ENCODE measurements at places on chromosomes 11 and 22.

GRCh38 chr11:118620529-118621070, 13.2 kb downstream of the PHLDB1 start:
- DNase-seq = no peak

- peak; percentile 94 for DNase-seq
Observed at GRCh38 chr22:32204856-32205722, at the start of gene RFPL2. TSS of gene RFPL2 (minus strand) at chr22:32205073. CDS start at chr22:32202451, 2,622 bp downstream.

- peak; percentile 72 for DNase-seq
Observed at GRCh38 chr11:111540114-111540936, at the start of gene LAYN. TSS of gene LAYN (plus strand) at chr11:111540720. CDS start at chr11:111540844, 124 bp downstream.

DNA sequence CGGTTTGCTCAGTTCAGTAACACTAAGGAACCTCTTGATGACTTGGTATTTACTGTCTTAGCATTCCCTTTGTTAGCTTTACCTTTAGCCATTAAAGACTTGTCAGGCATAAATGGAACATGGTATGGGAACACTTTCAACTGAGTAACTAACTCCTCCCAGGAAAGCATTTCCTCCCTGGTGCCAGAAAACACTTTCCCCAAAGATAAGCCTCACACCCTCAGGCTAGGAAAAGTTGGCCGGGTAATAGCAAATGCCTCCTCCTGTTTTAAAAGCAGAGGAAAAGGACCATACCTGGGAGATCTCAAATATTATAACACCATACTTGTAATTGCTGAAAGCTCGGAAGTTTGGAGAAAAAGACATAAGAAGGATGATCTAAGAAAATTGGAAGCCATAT, 12.0 kb downstream of the KCNJ11 start:
- DNase-seq = no peak

GRCh38 chr22:20203552-20204201, 52.8 kb upstream of the CCDC188 start:
- DNase-seq = peak; percentile 89

GRCh38 chr22:44723801-44724200, 21.8 kb downstream of the PRR5 start:
- DNase-seq = no peak

GRCh38 chr11:123188508-123189165, 6.4 kb downstream of the CLMP start:
- DNase-seq = peak; percentile 64

- DNase-seq = no peak
Observed at GRCh38 chr22:28346308-28346707, 333.3 kb downstream of the TTC28 start.

- DNase-seq = no peak
Observed at GRCh38 chr11:91160661-91161060, 937.8 kb upstream of the CHORDC1 start.

GRCh38 chr11:103384652-103385051, 275.4 kb downstream of the DYNC2H1 start:
- DNase-seq = no peak

DNA sequence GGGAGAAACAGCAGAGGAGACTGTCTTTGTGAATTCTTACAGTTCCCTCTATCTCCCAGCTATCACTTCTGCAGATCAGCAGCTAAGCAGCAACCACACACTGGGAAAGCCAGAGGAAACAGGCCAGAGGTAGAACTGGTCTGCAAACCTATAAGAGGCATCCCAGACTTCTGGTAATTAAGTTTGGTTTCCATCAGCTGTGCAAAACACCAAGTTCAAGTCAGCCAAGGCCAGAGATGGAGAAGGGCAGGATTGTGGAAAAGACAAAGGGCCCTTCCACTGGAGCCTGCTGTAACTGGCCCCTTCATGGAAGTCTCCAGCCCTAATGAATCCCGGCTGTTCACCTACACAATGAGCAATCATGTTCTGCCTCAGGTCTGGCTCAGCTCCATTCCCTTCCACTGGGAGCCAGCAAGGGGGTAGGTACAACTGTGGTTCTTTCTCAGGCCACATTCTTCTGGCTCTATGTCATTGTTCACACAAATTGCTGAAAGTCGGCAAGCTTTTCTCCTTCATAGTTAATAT, 4.6 kb upstream of the PAMR1 start:
- no peak for DNase-seq

- peak; percentile 84 for DNase-seq
Observed at GRCh38 chr11:62324731-62325556, 12.3 kb upstream of the ASRGL1 start.

DNA sequence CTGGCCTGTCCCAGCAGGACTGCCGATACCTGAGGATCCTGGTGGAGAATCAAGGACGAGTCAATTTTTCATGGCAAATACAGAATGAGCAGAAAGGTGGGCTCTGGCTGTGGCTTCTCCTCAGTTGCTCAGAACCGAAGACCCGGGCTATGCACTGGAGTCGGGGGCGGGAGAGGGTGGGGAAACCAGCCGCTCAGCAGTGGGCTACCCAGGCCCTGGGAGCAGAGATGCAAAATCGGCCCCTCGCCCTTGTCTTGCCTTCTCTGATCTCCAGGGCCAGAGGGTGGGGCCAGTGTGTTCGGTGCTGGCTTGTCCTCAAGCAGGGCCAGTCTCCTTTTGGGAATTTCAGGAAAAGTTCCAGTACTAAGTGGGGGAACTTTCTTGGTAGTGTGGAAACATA, 18.4 kb upstream of the GLB1L2 start:
- DNase-seq = no peak

DNA sequence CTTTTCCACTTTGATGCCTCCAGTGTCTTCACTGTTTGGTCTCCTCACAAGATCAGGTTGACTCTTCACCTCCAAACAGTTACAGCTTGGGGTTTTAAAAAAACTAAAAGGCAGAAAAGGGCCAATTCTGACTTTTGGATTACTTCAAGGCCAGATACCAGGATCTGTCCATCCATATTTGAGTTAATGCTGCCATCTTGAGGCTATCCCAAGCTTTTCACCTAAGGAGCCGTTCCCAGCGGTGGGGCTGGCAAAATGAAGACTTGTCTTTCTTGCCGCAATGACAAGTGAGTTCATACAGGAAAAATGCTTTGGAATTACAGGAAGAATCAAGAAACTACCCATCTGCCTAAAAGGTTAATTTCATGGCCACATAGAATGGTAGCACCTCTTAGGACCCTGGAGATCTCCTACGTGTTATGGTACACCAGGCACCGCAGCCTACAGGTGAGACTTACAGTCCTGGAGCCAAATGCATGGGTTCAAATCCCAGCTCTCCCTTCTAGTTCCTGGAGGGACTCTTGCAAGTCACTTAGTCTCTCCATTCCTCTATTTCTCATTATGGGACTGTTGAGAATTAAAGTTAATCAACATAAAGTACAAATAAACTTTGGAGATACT, 6.0 kb upstream of the OR5B21 start:
- DNase-seq = peak; percentile 75

GRCh38 chr11:69588270-69588669, 52.7 kb upstream of the CCND1 start:
- DNase-seq = no peak

All from neural progenitor cell (in vitro differentiated cells).